ENCODE measurements at places on chromosomes 1 and 21.

- DNase-seq = no peak
Measured at GRCh38 chr1:181094416-181095212, 6.1 kb downstream of the IER5 start.

- DNase-seq = peak; percentile 47
Measured at GRCh38 chr1:45410850-45411509, 70.7 kb upstream of the MUTYH start.

DNA sequence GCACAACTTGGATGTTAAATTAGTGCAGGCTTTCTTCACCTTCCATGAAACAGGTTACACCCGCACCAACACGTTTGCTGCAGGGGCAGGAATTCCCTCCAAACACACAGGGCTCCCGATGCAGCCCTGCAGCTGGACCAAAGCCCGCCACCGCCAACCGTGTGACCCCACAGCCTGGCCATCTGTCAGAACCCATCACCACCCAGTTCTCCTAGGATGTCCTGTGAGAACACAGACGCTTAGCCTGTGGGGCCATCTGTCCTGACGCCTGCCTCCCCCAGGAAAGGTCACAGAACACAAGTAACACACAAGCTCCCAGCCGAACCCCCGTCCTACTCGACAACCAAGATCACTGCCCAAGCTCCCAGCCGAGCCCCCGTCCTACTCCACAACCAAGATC, 108.1 kb downstream of the NPHP4 start:
- DNase-seq = no peak

DNA sequence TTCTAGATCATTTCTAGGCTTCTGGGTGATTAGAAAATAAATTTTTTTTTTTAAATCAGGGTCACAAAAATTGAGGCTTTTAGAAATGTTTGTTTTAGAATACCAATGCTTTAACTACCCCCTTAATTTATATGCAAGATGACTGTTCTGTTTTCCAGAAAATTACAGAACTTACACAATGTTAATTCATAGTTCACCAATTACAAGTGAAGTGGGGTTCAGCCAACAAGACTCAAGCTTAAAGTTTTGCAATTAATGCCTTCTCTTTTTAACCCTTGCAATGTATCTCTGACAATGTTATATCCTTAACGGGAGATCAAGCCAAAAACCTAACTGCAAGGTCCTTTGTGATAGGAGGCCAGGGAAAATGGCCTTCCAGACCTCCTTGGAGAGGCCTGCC, 5.6 kb downstream of the PRELP start:
- peak; percentile 34 for DNase-seq

DNA sequence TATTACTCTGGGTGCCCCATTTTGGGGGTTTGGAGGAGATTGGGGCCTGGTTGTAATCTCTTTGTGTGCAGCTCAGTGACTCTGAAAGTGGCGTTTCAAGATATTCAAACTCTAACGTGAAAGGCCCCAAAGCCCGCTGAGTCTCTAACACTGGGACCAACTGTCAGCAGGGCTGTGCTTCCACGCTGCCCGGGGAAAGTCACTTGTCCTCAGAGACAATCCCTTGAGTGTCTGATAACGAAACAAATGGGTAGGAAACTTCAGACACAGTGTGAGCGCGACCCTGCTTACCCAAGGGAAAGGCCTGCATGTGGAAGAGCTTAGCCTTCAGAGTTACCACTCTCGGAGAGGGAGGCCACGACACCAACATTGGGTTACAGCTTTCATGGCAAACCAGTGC, 837 bp downstream of the UBASH3A start:
- no peak for DNase-seq

- DNase-seq = no peak
Measured at GRCh38 chr1:119266858-119267257, 101.7 kb upstream of the HAO2 start.

DNA sequence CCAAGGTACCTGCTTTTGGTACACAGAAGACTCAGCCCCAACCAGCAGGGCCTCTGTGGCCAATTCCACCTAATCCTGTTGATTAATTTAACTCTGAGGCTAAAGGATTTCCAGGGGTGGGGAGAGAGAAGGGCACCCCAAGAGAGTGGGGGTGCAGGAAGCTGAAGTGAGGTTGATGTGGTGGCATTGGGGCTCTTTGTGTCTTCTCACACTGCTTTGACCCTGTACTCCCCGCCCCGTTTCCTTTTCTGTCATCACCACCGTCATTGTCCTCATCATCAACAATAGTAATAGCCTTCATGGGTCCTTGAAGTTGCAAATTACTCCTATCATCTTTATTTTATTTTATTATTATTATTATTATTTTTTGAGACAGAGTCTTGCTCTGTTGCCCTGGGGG, 55.9 kb downstream of the PAX7 start:
- no peak for DNase-seq

- no peak for DNase-seq
Measured at GRCh38 chr1:158724442-158724841, 3.9 kb upstream of the OR6K3 start.

GRCh38 chr21:31326522-31327242, 17.4 kb downstream of the TIAM1 start:
- DNase-seq = peak; percentile 34

DNA sequence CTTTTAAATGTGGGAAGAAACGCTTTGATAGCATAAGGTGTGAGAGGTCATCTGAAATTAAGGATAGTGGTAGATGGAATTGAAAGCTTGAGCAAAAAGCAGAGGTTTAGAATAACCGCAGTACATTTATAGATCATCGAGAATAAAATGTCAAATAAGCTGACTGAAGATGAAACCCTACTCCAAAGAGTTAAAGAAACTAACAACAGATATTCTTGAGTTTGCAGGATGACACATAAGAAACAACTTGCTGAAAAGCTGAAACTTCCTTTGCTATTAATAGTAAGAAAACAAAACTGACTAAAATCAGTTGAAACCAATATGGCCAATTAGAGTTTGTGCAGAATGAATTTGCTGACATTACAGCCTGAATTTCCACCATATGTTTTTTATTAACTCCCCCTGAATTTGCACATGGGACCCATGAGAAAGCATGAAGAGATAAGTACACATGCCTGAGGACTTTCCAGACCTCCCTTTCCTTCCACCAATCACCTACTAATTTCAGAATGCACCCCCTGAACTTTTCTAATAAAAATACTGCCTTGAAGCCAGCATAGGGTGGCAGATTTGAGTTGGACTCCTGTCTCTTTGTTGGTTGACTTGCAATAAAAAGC, 1.7 kb upstream of the C1orf185 start:
- no peak for DNase-seq

Measured in CD14-positive monocyte (primary cell).